ENCODE measurements at places on chromosomes 12 and 14. TPM values are rescaled to one million over a fixed set of nuclear protein-coding genes. Genes with fewer than 3 reads are reported as not detected.

DNA sequence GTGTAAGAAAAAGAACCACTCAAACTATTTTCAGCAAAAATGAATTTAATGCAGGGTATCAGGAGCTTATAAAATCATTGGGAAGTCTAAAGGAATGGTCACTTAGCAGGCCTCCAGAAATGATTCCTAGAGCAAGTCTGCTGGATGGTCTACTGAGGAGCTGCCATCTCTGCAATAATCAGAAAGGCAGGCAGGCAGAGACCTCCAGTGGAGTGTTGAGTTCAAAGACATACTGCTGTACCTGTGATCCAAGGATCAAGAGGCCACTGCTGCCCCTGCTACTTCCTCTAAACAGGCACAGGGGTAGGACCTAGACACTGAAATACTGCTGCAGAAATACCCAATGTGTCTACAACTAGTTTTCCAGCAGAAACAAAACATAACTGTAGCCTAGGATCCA lies 14.5 kb upstream of the KICS2 start:
- DNase-seq = no peak

DNA sequence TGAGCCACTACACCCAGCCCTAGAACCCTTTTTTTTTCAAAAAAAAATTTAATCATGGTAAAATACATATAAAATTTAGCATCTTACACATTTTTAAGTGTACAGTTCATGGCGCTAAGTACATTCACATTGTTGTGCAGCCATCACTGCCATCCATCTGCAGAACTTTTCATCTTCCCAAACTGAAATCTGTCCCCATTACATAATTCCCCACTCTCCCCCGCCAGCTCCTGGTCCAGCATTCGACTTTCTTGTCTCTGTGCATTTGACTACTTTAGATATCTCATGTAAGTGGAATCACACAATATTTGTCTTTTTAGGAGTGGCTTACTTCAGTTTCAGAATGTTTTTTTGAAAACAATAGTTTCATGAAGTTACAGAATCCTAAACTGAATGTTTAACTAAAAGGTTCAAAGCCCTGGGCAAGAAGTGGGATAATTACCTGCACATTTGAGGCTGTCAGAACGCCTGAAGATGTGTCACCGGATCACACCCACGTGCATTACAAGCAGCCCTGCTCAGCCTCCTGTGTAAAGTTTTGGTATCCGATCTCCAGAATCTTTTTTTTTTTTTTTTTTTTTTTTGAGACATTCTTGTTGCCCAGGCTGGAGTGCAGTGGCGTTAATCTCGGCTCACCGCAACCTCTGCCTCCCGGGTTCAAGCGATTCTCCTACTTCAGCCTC lies 12.7 kb downstream of the EML1 start:
- DNase-seq = no peak

DNA sequence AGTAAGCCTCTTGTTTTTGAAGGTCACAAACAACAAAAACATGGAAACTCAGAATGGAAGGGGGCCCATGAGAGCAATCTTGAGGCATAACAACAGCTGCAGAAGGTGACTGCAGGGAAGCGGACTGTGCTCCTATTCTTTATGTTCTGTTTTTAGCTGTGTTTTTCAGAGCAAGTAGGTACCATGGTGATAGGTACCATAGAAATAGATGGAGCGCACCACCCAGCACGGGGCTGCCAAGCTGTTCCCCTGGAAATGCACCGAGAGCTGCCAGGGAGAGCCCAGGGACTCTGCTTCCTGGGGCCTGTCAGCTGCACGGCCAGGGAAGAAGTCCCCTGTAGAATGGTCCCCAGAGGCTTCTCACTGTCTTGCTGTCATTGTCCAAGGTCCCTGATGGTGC lies 32.8 kb downstream of the DGLUCY start:
- no peak for DNase-seq

Gene GPX2
- total RNA-seq = not detected

Data from uterus (tissue), 4 donors.